Thymus (tissue), 14 donors: ENCODE measurements at places on chromosomes 13 and 19. TPM values are rescaled to one million over a fixed set of nuclear protein-coding genes. Genes with fewer than 3 reads are reported as not detected.

Gene ZNF44
- 7.1 TPM for total RNA-seq

DNA sequence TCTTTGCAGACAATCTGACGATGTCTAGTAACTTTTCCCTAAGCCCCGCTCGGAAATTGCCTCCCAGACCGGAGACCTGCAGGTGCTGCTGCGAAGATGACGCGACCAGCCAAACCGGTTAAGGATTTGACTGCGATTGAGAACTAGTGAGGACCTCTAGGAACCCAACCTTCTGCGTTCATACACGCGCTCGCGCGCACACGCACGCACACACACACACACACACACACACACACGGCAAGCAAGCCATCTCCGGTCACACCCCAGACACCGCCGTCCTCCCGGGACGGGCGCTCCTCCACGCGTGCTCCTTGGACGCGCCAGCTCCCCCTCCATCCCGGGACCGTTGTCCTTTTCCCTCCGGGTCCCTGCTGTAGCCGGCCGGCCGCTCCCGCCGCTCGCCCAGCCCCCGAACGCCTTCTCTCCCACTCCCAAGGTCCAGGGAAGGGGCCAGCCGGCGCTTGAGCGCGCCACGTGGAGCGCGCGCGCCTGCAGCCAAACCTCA lies 1.2 kb downstream of the TBC1D4 start:
- no peak for DNase-seq

DNA sequence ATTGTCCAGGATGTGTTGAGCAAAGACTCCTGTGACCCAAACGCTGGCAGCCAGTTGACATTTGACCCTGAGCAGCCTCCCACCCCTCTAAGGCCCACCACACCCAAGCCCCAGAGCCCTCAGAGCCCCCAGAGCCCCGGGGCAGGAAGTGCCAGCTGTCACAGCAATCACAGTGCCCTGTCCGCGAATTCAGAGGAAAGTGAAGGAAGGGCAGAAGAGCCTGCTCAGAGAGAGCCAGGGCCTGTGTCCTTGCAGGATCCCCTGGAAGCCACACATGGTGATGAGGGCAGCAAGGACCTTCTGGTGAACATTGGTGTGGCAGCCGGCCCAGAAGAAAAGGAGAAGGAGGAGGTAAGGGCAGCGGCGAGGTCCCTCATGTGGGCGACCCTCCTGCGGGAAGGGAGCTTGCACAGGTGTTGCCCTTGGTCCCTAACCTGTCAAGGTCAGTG lies 63.7 kb downstream of the SPATA13 start:
- no peak for DNase-seq

Gene TTC9B
- not detected for total RNA-seq

DNA sequence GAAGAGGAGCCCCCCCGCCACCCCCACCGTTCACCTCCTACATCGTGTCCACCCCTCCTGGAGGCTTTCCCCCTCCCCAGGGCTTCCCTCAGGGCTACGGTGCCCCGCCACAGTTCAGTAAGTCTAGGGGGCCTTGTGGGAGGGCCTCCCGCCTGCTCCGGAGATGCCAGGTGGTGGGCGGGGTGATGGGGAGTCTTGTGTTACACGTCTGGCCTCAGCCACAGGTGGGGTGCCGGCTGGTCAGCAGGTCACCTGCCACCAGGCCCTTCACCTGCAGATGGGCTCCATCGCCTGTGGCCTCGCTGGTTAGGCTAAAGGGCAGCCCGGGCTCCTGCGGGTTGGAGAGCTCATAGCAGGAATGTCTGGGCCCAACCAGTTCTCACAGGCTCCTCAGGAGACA lies 8.0 kb upstream of the RPS15 start:
- DNase-seq: no peak

DNA sequence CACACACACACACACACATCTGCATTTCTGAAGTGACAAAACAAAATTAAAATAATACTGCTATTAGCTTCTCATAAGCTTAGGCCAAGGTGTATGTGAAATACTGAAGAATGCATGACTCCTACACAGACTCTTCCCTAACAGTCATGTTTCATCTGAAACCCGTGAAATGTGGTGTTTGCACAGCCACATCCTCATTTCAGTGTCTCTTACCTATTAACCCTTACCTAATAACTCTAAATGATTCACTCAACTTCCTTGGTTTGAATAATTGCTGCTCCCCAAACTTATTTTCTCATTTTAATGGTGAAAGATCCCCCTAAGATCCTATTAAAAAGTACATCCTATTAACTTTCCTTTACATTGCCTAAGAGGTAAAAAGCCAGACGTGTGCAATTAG lies 117.6 kb downstream of the MIPEP start:
- no peak for DNase-seq

- DNase-seq: no peak
Observed at GRCh38 chr19:35525873-35526272, 2.2 kb downstream of the SBSN start.

DNA sequence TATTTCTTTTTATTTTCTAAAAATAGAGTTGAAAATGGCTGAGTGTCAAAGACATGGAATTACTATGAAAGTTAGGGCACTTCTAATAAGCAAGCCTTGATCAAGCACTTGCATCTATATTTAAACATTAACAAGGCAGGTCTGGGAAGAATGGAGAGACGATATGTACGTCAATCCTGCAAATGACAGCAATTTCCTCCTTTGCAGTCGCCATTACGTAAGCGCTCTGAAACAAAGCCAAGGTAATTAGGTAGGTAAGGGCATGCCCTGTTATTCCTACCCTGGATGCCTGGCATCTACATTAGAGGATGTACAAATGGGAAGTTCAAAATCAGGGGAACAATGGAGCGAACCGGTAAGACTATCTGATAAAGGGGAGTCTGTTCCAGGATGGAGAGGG lies 664.0 kb upstream of the ARGLU1 start:
- no peak for DNase-seq

Gene ZNF565
- total RNA-seq: 3.1 TPM

DNA sequence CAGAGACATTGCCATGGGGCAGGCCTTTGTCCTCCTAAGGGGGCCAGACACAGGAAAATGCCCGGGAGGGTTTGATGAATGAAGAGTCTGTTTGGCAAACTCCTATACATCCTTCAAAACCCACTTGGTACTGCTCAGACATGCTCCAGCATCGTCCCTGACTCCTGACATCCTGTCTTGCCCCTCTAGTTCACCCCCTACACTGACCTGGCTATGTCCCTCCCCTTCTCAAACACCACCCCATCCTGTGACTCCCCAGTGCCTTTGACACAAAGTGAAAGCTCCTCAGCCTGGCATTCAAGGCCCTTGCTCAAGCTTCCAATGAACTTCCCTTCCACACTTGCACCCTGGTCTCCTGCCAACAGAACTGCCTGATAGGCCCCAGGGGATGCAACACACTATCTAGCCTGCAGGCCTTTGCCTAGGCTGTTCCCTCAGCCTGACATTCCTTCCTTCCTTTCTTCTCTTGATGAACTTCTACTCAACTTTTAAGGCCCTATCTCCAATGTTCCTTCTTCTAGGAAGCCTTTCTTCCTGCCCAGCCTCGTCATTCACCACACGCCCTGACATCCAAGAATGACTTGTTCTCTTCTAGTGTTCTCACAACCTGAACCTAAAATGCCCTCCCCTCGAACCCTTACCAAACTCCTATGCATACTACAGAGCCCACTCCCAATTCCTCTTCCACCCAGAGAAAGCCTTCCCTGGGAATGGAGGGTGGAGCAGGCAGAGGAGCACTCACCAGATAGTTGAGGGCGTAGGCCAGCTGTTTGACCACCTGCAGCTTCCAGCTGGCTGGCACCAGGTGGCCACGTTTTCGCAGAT lies 12.4 kb downstream of the JAK3 start:
- no peak for DNase-seq
